NCI-H187 (cell line): ENCODE measurements at places on chromosomes 1 and 21.

- no peak for DNase-seq
These were observed 194.0 kb upstream of the VAMP3 start for GRCh38 chr1:7576946-7577657.

DNA sequence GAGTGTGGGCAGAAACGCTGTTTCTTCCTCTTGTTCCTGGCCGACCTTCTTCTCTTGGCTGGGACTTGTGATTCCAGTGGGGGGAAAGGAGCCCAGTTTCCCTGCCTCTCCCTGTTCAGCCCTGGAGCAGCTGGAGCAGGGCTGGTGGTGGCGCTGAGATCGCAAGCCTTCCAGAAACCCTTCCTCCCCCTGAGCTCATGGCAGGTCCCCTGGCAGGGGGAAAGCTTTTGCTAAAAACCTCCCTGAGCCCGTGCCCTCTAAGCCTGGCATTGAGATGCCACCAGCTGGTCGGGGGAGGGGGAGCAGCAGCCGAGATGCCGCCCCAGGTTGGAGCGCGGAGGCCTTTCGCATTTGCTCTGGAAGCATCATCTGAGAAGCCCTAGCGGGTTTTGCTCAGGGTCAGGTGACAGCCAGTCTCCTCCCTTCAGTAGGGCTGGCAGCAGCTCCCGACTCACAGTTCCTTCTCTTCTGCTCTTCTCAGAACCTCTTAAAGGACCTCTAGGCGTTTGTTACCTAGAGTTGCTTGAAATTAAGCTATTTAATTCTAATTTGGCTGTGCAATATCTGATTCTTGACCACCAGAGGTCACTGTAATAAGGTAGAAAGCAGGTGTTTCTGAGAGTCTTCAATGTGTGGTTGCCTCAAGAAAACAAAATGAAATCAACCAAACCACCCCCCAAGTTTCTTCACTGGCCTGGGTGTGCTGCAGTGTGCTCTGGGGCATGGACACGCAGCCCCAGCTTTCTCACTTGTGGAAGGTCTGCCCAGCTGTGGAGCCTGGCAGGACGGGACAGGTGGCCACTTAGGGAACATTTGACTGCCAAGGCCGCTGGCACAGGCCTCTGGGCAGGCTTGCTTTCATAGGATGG is 257.3 kb downstream of the CAMTA1 start:
- no peak for DNase-seq

- DNase-seq, result no peak
These were observed 162.9 kb downstream of the PLPP3 start for GRCh38 chr1:56416495-56416894.

DNA sequence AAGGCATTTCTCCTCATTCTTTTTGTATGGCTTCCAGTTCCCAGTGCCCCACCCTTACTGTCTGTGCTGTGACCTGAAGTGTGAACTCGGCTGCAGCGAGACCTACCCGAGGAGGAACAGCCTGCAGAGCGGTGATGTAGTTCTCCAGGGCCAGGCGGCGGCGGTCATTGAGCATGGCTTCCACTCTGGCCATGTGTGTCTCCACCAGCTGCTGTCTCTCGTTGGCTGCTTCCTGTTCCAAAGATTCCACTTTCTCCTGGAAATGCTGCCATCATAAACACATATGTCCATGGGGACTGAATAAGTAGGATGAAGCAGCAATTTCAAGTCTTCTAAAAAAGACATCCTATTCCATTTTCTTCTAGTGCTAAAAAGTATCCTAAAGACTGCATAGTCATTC is 195.6 kb downstream of the APP start:
- DNase-seq, result no peak

DNA sequence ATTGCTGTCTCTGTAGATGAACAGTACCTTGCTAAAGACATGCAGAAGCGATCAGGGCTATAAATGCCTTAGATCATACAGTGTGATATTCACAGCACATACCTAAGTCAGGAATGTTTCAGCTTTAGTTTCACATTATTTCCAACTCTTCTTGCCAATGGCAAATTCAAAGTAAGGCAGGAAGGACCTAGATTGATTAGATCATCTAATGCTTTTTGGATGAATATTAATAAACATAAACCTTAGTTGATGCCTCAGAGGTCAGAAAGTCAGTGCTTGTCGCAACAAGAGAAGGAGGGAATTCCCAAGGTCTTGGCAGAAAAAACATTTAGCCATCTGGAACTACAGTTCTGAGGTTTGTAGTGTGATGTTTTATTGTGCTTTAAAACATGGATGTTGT is 122.3 kb downstream of the TNFSF18 start:
- no peak for DNase-seq

GRCh38 chr21:36188081-36188681 is 31.6 kb downstream of the DOP1B start:
- no peak for DNase-seq

- no peak for DNase-seq
These were observed 129.4 kb downstream of the MRPS6 start for GRCh38 chr21:34202553-34203372.

- DNase-seq, result no peak
These were observed 8.3 kb downstream of the DNAI4 start for GRCh38 chr1:66916320-66916719.

DNA sequence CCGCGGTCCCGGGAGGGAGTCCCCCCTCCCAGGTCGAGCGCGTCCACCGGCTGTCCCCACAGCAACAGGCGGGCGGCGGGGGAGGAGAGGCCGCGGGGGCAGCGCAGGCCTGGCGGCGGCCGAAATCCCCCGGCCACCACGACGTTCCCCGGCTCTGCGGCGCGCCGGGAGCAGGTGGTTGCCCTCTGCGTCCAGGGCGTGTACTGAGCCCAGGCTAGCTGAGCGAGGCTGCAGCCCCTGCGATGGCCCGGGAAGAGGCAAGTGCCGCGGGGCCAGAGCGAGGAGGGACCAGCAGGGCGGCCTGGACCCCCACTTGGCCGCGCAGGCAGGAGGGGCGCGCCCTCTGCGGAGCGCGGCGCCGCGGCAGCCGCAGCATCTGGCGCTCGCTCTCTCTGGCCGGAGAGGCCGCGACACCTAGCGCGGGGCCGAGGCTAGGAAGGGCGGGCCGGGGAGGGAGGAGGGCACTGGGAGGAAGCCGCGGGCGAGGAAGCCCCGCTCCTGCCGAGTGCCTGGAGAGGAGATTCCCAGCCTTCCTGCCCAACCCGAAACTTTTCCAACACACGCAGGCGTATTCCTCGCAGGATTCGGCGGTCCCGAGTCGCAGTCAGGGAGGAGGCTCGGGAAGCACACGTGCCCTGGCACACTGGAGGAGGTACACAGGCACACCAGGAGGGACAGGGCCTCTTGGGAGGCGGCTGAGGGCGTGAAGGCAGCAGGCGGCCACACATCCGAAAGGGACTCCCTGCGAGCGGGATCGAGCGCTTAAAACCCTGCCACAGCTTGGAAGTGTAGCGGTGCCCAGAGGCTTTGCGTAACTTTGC is 4.9 kb upstream of the PROX1 start:
- no peak for DNase-seq

DNA sequence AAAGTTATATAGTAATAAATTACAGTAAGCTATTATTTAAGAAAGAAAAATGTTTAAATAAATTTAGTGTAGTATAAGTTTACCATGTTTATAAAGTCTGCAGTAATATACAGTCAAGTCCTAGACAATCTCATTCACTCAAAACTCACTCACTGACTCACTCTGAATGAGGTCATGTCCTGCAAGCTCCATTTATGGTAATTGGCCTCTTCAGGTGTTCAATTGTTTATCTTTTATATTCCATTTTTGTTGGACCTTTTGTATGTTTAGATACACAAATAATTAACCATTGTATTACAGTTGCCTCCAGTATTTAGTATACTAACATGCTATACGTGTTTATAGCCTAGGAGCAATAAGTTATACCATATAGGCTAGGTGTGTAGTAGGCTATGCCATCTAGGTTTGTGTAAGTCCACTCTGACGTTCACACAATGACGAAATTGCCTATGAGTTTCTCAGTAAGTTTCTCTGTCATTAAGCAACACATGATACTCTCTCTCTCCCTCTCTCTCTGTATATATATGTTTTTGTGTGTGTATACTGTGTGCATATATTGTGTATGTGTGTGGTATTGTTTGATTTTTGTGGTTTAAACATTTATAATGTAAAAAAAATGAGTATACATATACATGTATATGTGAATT is 161.2 kb downstream of the NCAM2 start:
- no peak for DNase-seq

GRCh38 chr1:23966973-23967493 is 7.4 kb downstream of the PNRC2 start:
- no peak for DNase-seq

GRCh38 chr1:119956306-119956705 is 60.0 kb upstream of the ADAM30 start:
- DNase-seq, result no peak

DNA sequence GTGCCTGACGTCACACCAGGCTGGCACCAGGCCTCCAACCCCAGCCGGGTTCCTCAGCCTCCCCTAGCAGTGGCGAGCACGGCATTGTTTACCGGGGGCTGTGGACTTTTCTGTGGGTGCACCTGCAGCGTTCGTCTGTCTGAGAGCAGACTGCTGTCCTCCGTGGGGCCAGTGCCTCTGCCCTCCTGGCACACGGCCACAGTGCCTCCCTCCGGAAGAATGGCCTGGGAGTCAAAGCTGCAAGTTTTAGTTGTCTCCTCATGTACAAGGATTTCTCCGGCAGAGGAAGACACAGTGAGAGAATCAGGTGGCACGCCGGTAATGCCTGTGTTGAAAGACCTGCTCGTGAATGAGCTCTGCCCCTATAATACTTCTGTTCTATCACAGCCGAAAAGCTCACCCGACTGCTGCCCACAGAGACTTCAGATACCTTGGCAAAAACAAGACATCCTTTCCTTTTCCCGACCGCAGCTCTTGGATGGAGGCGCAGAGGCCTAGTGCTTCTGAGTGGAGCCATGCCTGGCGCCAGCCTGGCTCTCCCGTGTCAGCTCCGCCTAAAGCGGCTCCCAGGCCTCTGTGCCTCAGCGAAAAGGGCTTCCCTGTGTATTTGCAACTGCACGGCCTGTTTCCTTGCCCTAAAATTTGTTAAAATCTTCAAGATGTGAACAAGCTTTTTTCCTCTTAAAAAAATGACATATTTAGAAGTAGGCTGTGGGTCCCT is 71.4 kb downstream of the AGPAT3 start:
- DNase-seq, result no peak

DNA sequence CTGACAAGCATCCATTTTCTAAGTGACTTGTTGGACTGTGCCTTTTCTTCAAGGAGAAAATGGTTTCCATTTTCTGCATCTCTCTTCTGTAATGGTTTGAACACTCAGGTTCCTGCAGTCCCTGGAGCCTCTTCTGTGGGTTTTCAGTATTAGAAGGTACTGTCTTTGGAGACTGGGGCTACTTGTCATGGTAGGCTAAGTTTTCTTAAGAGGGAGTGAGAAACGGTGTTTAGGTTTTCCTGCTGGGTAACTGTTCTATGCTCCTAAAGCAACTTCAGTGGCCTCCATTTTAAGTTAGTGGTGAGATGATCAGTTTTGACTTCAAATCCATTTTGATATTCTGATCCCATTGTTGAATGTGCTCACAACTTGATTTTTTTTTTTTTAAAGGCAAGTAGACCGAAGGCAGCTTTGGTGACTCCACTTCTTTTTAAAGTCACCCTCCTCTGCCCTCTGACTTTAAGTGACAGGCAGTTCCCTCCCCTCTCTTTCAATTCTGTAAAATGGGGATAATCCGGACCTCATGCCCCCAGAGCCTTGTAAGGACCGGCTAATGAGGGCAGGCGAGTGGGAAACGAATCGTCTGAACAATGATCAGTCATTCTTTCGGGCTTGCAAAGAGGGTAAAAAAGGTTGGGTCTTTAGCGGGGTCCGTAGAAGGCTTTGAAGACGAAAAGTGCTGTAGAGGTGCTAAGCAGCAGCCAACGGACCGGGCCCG is 1.0 kb upstream of the ARID1A start:
- no peak for DNase-seq

- no peak for DNase-seq
These were observed 31.4 kb upstream of the PCBP3 start for GRCh38 chr21:45611939-45612664.

DNA sequence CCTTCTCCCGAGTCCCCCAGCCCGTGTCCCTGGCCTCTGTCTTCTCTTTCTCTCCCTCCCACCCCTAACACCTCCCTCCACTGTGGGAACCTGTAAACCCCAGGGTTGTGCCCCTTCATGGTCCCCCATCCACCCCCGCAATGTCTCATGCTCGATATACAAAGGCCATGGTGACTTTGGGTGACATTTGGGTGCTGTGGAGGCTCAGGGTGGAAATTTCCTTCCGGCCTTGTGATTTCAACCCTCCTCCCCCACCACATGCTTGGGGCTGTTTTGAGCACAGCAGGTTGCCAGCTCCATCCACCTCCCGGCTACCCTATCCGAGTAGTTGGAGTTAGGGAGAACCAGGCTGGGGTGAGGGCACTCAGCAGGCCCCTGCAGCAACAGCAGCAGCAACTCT is 25.7 kb upstream of the VPS13D start:
- DNase-seq, result no peak
